ENCODE measurements at places on chromosomes 2 and 18.

DNA sequence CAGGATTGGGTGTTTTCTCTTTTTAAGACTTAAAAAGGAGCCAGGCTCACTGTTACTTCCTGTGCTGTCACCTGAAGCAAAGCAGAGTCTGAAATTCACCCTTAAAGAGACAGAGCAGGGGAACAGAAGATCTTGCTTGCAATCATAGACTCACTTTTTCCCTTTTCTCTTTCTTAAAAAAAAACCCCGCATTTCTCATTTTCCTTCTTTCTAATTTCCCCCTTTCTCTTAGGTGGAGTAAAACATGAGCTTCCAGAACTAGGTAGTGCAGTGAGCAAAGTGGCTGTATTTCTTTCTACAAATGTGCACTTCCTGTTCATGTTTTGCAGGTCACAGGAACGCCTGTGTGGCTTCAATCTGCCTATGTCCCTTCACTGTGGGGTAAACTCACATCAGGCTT, 381.2 kb downstream of the LPIN1 start:
- peak; percentile 38 for DNase-seq

DNA sequence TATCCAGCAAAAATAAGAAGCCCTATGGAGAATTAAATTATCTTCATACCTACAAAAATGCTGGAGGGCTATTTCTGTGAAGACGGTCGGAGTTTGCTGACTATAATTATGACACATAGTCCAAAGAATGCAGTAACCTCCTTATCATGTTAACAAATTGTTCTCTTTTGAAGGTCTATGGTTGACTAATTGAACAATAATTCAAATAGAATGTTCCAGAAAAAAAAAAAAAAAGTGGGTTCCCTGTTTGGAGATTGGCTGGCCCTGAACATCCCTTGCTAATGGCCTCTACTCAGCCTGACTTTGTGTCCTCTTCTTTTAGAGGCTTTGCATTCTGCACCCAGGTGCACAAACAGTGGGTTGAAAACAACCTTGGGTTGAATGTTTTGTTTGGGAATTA, 82.8 kb upstream of the CCBE1 start:
- no peak for DNase-seq

DNA sequence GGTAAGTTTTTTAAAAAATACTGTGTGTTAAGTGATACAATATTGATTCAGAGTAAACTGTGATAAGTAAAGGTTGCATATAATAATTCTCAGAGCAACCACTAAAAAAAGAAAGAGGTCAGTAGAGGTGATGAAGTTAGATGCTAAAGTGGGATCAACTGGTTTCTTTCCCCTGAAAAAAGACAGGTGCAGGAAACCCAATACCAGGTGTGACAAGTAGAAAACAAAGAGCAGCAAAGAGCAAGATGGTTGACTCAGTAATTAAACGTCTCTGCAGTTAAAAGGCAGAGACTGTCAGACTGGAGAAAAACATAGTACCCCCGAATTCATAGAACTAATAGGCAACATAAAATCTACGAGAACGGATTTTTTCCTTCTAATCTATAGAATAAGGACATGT, 128.3 kb downstream of the ATP9B start:
- DNase-seq: no peak

GRCh38 chr2:130336877-130337734, 5.6 kb upstream of the IMP4 start:
- DNase-seq: peak; percentile 40

DNA sequence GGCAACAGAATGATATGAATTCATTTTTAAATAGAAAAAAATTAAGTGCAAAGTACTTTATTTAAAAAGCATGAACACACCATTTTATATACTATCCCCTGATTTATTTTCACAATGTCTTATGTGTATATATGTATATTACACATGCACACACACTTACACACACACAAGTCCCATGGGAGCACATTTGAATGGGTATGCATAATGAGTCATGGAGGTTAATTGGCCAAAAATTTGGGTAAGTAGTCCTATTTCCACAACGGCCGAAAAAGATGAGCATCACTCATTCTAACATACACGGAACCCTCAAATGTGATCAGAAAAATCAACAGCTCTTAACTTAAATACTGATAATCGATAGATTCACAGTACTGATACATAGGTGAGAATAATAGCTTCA, 97.4 kb upstream of the NABP1 start:
- no peak for DNase-seq

- DNase-seq: no peak
Measured at GRCh38 chr2:226865710-226866109, 29.9 kb downstream of the RHBDD1 start.

DNA sequence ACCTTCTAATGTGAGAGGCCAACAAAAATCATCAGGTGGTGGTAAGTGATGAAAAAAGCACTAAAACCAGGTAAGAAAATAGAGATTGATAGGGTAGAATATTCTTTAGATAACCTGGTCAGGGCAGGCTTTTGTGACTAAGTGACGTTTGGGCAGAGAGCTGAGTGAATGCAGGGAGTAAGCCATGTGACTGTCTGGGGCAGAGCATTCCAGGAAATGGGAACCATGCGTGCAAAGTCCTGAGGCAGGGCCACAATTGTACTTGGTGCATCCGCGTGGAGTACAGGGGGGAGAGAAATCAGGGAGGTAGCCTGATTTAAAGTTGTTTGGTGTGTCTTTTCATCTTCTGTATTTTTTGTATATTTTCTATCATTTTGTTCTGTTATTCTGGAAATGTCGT, 102.5 kb downstream of the LYPD6B start:
- no peak for DNase-seq

DNA sequence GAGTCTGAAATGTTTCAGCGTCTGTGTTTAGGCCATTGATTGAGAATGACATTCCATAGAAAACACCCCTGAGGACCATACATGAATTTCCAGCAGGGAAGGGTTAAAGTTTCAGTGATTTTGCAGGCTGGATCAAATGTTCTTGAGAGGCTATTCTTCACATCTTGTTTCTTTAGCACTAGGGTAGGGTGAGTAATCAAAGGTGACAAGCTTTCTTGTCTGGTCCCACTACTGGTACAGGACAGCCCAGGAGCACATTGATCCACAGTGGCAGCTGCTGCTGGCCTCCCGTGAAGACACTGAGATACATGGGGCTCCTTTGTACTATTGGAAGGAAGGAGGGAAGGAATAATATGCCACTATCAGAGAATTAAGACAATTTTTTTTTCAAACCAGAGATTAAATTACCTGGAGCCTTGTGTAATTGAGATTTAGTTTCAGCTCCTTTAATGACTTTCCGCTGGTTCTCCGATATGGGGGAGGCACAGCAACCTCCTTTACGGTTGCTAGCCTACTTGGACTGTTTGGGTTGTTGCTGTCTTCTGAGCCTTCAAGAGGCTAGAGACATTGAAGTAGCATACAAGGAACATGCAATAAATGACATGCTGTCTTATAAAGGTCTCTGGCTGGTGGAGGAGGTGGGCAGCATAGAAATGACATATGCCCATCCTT, 368.9 kb downstream of the SOX11 start:
- no peak for DNase-seq

DNA sequence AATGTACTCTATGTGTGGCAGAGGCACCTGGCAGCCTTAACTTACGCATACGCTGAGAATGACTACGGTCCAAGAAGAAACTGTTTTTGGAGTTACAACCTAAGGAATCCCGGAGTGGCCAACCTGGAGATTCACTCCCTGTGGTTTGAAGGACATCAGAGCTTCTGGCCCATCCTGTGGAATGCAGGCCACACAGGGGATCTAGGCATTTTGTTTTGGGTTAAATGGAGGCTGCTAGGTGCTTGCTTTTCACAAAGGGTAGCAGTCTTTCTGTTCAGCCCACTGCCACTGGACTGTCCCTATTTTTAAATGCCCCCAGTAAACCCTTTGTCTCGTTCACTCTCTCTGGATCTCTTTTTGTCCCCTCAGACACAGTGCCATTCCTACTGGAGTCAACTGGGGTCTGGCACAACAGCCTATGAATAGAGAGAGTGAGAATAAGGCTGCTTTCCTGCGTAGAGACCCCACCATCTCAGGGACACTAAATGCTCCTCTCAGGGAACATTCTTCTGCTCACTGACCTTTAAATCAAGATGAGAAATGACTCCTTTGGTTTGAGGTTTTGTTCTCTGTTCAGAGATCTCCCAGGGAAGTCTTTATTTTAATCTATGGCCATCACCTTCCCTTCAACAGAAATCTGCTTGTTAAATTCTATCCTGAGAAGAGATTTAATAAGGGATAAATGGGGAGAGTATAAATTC, 124.9 kb downstream of the B3GNT2 start:
- DNase-seq: no peak

DNA sequence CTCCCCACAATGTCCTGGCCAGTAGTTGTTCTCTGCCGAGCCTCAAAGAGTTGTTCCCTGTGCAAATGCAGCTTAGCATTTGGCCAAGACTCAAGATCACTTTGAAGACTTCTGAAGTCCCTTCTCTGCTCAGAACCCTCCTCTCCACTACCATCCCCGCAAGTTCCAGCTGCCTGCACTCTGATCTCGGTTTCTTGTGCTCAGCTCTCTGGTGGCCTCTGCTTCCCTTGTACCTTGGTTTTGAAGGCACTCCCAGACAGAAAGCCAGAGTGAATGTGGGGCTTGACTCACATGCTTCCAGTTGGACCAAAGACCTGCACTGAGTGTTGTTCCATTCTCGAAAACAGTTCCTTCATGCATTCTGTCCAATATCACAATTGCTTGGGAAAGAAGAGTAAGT, 28.6 kb downstream of the CRACDL start:
- no peak for DNase-seq

GRCh38 chr18:49728542-49728941, 84.8 kb downstream of the ACAA2 start:
- peak; percentile 6 for DNase-seq

DNA sequence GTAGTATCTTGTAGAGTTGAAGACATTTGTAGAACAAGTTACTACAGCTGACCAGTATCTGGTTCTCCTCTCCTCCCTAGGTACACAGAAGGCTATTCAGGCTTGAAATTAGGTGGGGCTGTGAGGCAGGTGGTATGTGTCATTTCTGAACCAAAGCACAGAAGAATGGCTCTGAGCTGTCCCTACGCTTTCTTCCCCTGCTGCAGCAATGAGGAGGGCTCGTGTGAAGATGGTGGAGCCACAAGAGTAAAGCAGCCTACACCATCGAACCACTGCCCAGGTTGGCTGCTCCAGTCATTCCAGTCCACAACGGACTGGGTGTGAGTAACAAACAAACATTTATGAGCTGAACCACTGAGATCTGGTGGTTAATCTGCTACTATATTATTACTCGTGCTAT, 148.9 kb downstream of the DTNB start:
- DNase-seq: no peak

- no peak for DNase-seq
Measured at GRCh38 chr2:168998609-168999211, 32.4 kb downstream of the ABCB11 start.

All from CD4-positive, alpha-beta T cell treated with Interleukin-2 at 100 ng/mL for 4 hours (primary cell).